Activated CD8-positive, alpha-beta memory T cell treated with anti-CD3 and anti-CD28 coated beads for 48 hours (primary cell): ENCODE measurements at places on chromosomes 4 and X.

DNA sequence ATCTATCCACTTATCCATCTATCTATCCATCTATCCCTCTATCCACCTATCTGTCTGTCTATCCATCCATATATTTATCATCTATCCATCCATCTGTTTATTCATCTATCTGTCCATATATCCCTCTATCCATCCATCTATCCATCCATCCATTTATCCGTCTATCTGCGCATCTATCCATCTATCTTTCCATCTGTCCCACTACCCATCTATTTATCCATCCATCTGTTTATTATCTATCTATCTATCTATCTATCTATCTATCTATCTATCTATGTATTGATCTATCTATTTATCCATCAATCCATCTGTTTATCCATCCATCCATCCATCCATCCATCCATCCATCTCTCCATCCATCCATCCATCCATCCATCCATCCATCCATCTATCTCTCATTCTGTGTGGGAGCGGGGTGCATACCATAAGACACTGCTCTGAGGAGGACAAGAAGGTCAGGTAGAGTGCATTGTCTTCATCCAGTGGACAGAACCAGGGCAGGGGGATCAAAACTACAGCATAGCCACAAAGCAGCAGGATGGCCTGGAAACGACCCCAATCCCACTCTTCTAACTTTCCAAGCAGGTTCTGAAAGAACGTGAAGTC lies 53.2 kb upstream of the ENPP6 start:
- DNase-seq: no peak

- DNase-seq: no peak
Measured at GRCh38 chrX:2188330-2188792, 312.4 kb downstream of the DHRSX start.

GRCh38 chrX:10103023-10103422 lies 53.8 kb upstream of the CLCN4 start:
- no peak for DNase-seq

GRCh38 chr4:168722391-168722790 lies 225.5 kb downstream of the PALLD start:
- no peak for DNase-seq

DNA sequence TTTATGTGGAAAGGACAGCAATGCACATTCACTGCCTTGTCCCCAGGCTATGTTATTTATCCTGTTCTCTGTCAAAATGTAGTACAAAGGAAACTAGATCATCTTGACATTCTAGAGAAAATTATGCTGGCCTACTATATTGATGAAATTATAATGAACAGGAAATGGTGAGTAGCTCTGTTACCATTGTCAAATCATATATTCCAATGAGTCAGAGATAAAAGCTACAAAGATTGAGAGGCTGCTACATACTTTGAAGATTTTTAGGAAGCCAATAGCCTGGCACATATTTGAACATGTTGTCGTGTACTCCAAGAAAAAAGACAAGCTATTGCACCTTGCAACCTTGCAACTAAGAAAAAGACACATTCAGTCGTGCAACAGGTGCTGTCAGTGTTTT lies 52.7 kb upstream of the TET2 start:
- DNase-seq: no peak

DNA sequence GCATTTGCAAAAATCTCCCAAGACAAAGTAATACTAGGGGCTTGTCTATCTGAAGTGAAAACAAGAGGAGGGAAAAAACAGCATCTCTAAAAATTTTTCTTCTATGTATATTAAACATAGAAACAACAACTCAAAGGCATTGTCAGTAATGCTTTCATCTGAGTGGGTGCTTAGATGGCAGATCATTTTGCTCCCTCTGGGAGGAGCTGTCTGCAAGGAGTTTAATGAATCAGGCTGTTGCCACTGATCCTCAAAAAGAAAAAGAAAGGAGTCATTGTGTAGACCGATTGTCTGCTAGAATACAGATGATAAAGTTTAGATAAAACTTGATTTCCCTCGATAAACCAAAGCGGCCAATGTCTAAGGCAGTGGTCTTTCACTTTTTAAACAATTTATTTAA lies 49.7 kb upstream of the KLHL8 start:
- DNase-seq: no peak

DNA sequence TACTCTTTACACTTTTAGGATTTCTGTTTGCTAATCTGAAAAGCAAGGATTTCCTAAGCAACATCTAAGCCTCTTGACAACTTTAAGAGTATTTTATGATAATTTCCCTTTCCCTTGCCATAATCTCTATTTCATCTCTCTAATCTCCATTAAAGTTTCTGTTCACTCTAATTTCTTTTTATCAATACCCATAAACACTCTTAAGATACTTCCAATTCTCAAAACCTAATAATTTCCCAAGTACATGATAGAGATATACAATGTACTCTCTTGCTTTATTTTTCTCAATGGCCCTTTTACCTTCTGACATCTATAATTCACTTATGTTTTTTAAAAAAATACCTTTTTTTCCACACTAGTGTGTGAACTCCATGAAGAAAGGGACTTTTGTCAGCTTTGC lies 26.8 kb downstream of the DAPP1 start:
- DNase-seq: no peak

GRCh38 chrX:150548251-150548650 lies 20.2 kb upstream of the MTM1 start:
- DNase-seq: no peak

DNA sequence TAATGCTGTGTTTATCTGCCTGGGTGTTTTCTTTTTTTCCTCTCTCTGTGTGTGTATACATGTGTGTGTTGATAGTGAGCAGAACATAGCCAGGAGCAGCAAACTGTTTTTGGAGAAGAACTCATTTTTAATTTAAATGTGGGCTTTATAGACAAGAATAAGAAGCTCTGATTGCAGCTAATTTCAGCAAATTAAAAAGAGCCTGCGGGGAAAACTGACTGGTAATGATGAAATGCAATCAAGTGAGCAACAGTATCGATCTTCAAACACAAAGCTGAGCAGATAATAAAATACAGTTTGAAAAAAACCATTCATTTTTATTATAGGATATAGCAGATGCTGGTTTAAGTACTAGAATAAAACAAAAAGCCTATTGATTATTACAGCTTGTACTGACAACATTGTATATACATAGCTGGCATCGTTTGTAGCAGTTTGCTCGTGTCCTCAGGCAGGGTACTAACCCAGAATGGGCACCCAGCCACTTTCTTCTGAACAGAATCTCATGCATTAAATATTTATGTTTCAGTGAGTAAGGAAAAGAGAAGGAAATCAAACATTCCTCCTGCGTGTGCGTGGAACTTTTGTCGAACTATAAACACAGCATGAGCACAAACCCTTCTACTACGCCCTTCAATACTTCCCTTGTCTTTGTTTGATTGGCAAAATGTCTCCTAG lies 73.5 kb upstream of the ZFP42 start:
- no peak for DNase-seq

DNA sequence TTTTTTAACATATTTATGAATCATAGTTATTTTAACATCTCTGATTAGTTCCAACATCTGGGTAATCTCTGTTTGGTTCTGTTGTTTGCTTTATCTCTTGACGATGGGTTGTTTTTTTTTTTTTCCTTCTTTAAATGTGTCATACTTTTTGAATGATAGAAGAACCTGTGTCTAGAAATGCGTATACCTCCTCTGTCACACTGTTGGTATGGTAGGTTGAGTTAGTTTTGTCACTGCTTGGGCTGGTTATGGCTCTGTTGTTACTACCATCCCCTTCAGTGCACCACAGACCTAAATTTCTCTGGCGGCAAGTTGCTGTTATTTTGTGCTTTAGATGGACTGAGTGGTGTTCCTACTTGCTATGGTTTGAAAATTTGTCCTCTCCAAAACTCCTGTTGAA lies 16.8 kb downstream of the STIM2 start:
- no peak for DNase-seq

- no peak for DNase-seq
Measured at GRCh38 chr4:89489338-89489771, 181.8 kb upstream of the GPRIN3 start.

GRCh38 chrX:140521393-140521792 lies 16.5 kb upstream of the SOX3 start:
- no peak for DNase-seq

- no peak for DNase-seq
Measured at GRCh38 chr4:177810220-177810619, 368.0 kb upstream of the AGA start.

- DNase-seq: no peak
Measured at GRCh38 chr4:153209410-153209809, 5.2 kb downstream of the TRIM2 start.
